Activated T-cell treated with anti-CD3 and anti-CD28 coated beads, Interleukin-2, amount 50 U/mL, for 72 hours (primary cell): ENCODE measurements at places on chromosomes 7 and 10. TPM values are rescaled to one million over a fixed set of nuclear protein-coding genes. Genes with fewer than 3 reads are reported as not detected.

The ASAH2 gene
- total RNA-seq: 0.60 TPM

The CPA2 gene
- not detected for total RNA-seq

The CNPY1 gene
- total RNA-seq: not detected

The MGAM2 gene
- 0.09 TPM for total RNA-seq

The VIM gene
- 211 TPM for total RNA-seq

The MYL10 gene
- total RNA-seq: not detected

The KCNMA1 gene
- 1.0 TPM for total RNA-seq

The SPRN gene
- not detected for total RNA-seq

The FAM131B gene
- total RNA-seq: 3.1 TPM

GRCh38 chr10:63214571-63214970 is 81.4 kb downstream of the NRBF2 start:
- no peak for DNase-seq

DNA sequence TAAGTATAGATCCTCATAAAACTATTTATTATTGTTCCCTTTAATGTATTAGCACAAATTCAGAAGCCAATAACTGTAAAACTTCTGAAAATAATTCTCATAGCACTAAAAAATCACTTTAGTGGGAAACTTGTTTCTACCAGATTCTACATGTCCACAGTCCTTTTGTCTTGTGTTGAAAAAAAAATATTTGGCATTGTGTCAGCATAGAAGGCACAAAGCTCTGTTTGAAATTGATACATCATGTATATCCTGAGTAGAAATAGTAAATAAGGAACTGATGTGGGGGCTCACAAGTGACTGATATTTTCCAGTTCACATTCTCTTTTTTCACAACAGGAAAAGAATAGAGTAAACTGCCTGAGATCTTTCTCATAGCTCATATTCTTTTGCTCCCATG is 134.6 kb downstream of the GRM3 start:
- no peak for DNase-seq

DNA sequence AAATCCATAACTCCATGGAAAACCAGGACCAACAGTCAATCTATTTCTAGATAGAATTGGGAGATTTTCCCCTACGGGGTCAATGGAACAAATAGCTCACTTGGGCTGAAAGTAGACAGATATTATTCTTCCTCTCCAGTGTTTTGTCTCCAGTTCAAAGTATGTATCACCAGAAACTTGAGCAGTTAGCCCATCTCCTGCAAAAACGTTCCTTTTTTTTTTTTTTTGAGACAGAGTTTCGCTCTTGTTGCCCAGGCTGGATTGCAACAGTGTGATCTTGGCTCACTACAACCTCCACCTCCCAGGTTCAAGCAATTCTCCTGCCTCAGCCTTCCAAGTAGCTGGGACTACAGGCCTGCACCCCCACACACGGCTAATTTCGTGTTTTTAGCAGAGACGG is 390.0 kb upstream of the AUTS2 start:
- no peak for DNase-seq

DNA sequence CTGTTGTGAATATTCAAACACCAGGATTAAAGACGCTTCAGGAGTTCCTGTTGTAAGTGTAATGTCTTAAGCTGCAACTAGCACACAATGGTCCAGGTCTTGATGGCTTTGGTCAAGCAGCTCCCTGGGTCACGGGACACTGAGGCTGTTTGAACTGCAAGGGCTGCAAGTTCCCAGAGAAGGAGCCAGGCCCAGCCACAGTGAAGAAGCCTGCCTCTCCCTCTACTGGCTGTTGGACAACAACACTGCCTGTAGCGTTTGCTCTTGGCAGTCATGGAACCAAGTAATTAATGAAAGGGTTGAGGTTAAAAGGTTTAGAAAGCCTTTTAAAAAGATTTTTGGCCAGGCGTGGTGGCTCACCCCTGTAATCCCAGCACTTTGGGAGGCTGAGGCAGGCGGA is 31.9 kb upstream of the GUSB start:
- no peak for DNase-seq

DNA sequence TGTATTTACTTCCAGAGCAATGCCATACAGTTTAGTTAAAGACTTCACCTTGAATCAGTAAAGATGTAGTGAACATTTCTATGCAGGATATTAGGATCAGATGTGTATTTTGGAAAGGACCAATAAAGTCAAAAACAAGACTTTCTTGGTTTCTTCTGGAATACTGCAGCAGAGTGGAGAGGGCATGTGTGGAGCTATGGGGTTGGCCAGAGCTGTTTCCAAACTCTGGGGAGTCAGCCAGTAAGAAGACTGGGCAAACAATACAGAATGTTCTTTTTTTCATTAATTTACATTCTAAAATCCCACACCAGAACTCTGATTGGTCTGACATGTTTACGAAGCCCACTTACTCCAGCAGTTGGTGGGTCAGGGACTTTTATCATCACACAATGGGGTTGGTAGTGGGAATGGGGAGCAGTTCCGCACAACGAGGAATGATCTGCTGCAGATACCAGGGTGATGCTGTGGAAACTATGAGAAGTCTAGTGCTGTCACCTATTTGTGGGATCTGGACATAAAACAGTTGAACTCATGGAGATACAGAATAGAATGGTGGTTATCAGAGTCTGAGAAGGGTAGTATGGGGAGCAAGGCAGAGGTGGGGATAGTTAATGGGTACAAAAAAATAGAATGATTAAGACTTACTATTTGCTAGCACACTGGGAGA is 267.7 kb downstream of the MALRD1 start:
- no peak for DNase-seq

DNA sequence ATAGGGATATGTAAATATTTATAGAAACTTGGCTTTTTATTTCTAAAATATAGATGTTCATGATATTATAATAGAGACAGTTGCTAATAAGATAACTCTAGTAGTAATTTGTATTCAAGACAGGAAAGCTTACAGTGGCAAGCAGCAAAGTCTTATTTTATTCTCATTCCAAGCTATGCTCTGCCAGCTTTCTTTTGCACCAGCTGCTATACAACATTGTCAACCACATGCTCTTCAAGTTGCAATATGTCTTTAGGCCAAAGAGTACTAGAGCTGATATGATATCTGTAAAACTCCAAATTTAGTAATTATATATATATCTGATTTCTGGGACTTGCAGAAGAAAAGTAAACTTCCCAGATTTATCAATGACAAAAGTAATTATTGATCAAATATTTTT is 350.1 kb downstream of the HGF start:
- no peak for DNase-seq

DNA sequence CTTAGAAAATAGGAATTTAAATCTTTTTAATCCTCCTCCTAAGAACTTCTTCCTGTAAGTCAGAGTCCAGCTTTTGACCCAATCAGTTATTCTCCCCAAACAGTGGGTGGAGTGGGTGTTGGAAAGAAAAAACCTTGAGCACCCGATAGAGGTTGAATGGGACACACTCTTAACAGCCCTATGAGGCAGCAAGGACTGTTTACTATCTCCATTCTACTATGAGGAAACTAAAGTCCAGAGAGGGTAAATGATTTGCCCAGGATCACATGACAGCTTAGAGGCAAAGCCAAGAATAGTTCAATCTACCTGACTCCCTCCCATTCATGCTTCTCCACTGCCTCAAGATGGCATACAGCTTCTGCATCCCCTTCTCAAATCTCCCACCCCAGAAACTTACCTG is 57.6 kb upstream of the SLC35B4 start:
- DNase-seq: no peak

- DNase-seq: no peak
These were observed 601.3 kb upstream of the GHITM start for GRCh38 chr10:83538047-83538446.

DNA sequence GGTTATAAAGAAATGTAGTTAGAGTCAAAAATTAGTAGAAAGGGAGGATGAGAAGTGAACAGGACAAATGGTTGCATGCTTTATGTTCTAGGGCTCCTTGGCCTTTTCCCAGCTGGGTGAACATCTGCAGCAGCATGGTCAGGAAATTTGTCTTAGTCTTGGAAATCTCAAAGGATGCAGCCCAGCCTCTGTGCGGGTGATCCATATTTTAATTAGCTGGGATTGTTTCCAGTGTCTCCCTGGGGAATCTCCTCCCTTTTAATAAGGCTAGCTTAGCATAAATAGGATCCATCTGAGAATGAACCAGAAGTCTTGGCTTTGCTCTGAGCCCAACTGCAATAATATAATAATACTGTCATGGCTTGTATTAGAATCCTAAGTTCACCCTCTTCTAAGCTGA is 198.3 kb downstream of the PRKG1 start:
- DNase-seq: no peak

- DNase-seq: no peak
These were observed 41.5 kb downstream of the PYROXD2 start for GRCh38 chr10:98373260-98374040.

GRCh38 chr7:40474790-40475680 is 340.2 kb downstream of the SUGCT start:
- peak; percentile 1 for DNase-seq

- DNase-seq: no peak
These were observed 31.2 kb upstream of the IKZF1 start for GRCh38 chr7:50273301-50273700.

GRCh38 chr10:49308881-49309280 is 9.9 kb downstream of the C10orf71 start:
- DNase-seq: no peak

DNA sequence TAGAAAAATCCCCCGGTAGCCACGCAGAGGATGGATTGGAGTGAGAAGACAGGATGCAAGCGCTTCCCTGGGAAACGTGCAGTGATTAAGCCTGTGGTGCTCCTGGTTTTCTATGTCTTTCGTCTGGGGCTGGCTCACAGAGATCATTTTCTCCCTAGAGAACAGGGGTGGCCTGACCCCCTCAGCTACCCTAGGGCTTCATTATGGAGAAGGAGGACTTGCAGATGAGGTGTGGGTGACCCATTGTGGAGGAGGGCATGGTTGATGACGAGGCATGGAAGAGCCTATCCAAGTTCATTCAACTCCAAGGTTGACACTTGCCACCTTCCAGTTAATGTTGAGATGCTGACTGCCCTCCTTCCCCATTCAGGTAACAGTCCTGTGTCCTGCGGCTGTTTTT is 75.9 kb downstream of the VSTM4 start:
- no peak for DNase-seq

DNA sequence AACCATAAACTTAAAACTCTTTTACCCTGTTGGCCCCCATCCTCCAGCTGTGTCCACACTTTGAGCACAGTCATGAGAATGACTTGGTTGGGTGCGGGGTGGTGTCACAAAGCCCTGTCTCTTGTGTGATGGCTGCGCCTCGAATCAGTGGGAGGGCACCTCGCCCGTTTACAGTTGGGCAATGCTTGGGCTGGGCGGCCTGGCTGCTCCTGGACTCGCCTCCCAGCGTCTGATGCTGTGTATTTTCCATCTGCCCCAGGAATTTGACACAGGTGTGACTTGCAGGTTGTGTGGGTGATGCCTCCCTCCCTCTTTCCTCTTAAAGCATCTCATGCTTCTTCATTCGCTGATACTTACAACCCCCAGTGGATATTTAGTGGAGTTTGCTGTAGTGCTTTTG is 33.7 kb downstream of the CHST12 start:
- DNase-seq: no peak

GRCh38 chr10:10685566-10685965 is 332.1 kb upstream of the CELF2 start:
- DNase-seq: no peak

DNA sequence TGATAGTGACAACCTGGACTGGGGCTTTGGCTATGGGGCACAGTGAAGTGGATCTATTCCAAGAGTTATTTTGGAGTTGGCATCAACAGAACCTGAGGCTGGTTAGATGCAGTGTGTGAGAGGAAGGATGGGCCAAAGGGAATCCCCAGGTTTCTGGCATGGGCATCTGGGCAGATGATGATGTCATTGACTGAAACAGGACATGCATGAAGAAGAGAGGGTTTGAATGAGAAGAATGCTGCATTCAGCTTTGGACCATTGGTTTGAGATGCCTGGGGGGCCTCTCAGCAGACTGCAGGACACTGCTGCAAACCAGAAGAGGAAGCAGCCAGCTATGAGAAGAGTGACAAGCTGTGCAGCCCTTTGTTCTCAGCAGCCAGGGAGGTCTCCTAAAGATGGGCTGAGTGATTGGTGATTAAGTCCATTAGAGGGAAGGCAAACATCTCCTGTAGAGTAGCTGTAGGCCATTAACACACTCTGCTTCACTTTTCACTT is 23.1 kb upstream of the PIK3CG start:
- DNase-seq: no peak

DNA sequence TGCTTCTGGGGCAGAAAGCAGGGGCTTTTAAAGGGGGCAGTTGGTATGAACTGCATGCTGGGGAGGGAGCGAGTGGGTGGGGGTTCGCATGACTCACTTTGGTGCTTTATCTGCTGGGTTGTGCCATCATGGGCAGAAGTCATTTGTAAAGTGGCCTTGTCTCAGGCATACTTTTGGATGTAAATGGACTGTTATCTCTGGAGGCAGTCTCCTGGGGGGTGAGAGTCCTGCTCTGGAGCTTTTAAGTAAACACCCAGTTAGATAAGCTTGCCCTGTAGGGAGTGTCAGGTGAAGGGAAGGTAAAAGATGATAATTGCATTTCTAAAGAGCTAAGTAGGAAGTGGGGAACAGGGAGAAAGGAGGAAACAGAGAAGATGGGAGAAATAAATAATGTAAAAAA is 1.6 kb upstream of the GSTO1 start:
- no peak for DNase-seq

DNA sequence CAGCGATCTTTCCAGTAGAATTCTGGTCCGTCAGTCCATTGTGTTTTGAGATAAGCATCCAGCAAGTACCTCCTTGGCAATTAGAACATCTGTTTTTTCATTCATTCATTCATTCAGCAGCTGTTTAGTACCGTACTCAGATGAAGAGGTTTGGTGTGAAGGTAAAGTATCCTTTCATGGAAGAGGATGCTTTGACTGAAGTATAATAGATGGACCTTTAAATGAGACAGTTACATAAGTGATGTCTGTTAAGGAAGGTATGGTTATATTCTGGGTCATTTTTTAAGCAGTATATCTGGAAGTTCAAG is 1.2 kb downstream of the MAPK8 start:
- DNase-seq: no peak

DNA sequence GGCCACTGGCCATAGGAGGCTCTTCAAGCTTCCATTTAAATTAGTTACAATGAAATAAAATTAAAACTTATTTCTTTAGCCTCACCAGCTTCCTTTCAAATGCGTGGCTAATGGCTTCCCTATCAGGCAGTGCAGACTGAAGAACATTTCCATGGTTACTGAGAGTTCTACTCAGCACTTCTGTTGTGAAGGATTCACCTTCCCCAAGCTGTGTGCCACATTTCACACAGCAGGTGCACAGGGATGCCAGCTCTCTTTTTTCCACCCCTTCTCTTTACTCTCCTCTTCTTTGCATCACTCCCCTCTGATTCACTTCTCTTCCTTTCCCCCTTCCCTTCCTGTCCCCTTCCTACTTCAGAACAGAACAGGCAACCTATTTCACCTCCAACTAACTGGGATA is 833 bp downstream of the GDF2 start:
- no peak for DNase-seq

- DNase-seq: no peak
These were observed 230.9 kb downstream of the AGMO start for GRCh38 chr7:15330943-15331342.

DNA sequence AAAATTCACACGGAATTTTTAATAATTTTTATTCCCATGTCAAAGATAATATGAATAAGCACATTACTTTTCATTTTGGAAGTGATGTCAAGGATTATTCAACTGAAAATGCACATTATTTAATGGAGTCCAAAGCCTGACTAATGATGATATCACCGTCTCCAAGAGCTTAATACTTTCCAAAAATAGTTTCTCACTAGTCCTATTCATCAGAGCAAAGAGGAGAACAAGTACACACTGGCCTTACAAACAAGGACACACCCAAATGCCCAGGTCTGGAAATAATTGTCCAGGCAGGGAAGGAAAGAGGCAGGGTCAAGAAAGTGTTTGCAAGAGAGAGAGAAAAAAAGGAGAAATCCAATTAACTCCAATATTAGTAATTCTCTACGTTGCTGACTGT is 216.8 kb upstream of the CCDC6 start:
- no peak for DNase-seq
